Daoy (cell line): ENCODE measurements at places on chromosomes 3 and 15. TPM values are rescaled to one million over a fixed set of nuclear protein-coding genes. Genes with fewer than 3 reads are reported as not detected.

DNA sequence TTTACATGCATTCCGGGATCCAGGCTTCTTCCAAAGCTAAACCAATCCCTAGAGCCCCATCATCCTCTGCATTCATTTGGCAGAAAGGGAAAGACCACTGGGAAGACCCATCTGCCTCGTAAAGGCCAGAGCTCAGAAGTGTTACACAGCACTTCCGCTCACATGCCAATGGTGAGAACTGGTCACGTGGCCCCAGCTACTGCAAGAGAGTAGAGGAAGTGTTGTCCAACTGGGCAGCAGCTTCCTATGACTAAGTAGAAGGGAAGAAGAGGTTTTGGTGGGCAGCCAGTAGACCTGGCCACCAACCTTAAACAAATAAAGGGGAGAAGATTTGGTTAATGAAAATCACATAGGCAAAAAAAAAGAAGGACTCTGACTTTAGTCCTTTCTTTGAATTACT, 74.4 kb upstream of the PPP2R3A start:
- peak; percentile 24 for DNase-seq

DNA sequence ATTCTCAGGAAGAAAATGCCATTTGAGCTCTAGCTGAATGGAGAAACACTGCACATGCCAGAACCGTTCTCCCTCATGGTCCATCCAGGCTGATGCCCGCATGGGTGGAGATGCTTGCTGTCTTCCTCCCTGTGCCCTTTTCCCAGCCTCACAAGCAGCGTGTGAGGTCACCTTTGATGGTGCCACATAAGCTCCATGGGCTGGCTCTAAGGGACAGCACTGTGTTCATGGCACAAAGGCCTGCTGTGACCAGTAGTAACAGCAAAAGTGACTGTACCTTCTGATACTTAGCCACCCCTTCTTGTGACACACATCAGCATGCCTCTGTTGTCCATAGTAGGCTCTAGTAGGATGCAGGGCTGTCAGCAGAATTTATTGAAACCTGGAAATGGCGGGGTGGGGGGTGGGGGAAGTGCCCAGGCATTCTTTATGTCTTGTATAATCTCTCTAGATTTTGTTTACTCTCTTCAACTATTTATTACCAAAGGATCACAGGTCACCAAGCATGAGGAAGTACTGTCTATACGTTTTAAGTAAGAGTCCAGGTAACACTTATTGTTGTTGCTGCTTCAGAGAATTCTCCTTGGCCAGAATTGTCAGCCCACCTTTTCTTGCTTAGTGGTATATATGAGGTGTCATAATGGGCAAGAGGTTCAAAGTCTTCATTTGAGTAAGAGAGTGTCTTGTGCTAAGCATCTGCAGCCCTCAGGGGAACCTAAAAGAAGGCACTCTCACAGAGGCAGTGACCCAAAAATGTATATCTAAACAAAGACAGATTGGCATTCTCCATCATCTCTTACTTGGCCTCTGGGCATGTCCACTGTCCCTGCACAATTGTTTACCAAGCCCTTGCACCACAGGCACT, 56.5 kb downstream of the RAB7A start:
- no peak for DNase-seq

- no peak for DNase-seq
Observed at GRCh38 chr3:12829886-12830784, 11.2 kb downstream of the RPL32 start.

DNA sequence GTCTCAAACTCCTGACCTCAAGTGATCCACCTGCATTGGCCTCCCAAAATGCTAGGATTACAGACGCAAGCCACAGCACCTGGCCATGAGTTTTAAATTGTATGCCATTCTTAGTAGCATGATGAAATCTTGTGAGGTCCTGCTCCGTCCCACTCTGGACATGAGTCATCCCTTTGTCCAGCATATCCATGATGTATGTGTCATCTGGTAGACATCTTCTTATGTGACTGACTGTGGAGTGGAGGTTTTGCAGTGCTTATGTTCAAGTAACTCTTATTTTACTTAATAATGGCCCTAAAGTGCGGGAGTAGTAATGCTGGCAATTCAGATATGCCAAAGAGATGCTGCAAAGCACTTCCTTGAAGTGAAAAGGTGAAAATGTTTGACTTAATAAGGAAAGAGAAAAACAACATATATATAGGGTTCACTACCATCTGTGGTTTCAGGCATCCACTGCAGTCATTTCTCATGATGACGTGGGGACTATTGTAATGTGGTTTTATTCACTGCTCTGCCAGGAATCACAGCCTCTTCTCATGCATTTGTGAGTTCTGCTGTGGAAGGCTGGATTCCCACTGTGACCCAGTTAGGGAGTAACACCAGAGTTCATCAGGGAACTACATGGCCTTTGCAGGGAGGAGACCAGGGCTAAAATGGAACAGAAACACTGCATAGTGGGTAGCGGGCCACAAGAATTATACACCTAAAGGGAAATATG, 204.6 kb upstream of the STRIT1 start:
- peak; percentile 23 for DNase-seq

DNA sequence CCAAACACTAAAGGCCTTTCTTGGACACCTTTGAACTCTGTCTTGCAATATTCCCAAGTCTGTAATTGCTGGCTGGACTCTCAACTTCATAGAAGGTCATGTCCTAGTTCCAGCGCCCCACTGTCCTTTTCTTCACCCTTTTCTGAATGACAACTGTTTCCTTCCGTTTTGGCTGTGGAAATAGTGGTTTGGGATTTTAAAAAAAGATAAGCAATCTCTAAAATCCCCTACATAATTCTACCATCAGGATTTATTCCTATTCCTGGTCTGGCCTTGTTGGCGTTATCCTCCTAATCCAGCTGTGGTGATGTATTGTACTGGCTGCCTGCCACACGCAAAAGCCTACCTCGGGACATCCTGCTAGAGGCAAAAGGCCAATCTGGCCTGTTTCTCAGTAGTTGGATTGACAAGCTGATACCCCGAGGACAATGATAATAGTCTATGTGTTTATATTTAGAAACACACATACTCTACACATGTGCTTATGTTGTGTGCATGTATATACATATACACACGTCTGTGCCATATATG, 440.3 kb upstream of the DPH6 start:
- DNase-seq, result peak; percentile 9

GRCh38 chr15:72319985-72320671, at the start of gene CELF6:
Gene CELF6, minus strand, starts transcription at chr15:72320157. Its CDS starts 283 bp downstream, at chr15:72319874.
- DNase-seq, result peak; percentile 81

DNA sequence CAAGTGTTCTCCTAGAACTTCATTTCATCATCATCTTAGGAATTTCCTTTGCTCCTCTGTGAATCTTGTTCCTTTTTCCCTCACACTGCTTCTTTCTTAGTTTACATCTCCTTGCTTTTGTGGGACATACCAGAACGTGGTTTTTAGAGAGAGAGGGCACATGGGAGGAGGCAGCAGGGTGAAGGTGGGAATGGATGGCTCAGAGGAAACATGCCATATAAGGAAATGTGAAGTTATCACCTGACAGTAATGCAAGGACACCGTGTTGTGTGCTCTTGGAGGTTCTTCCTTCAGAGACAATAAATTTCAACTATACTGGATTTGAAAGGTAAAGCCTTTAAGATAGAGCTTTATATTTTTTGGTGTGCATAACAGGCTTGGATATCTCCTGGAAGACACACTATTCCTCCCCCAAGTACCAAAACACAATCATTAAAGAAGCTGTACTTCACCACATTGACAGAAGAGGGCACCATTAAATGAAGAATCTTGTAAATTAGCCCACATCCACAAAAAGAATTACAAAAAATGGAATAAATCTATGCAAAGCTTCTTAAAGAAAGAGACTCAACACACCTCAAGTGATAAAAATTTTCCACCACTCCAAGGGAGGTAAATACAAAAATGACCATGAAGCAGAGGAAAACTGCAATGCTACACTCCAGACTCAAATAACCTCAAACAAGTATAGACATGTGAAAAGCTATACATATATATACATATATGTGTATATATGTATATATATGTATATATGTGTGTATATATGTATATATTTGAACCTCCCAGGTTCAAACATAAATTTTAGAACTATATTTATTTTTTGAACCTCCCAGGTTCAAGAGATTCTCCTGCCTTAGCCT, 26.1 kb downstream of the RPL39L start:
- DNase-seq, result no peak

DNA sequence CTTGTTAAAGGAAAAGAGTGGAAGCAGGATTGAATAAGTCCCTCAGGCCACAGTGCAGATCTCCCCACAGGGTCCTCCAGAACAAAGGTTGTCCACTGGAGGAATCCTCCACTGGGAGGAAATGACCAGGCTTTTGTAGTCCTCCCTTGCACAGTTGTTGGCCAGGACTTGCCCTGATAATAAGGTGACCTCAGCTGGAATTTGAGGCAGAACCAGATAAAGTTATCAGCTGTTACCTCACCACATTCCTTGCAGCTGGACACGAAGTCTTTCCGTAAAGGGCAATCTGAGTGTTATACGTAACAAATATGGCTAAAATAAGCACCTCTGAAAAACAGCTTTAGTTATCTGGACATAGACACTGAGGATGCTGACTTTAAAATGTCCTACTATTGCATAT, 83.5 kb upstream of the NAALADL2 start:
- DNase-seq, result peak; percentile 5

DNA sequence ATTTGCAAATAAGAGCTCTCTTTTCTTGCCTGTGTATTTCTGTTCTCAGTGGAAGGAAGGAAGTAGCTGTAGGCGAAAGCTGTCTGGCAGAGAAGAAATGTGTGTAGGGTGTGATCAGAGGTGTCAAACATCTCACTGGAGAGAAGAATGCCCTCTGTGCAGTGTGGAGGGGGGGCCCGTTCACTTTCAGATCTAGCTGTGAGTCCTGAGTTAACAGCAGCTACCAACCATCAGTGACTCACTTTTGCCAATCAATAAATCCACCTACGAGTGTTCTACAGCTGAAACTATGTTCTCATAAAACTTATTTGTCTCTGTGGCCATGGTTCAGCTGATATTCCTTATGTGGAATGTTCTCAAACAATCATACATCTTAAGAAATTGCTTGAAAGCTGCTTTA, 103.7 kb downstream of the FRMD4B start:
- no peak for DNase-seq

Gene LEO1
- 126 and 151 TPM in 2 replicates for total RNA-seq

Gene TMEM212
- total RNA-seq, result not detected in 2 replicates

Gene NR1I2
- total RNA-seq, result 1.0 and 1.3 TPM in 2 replicates

Gene CTXN2
- not detected in 2 replicates for total RNA-seq

Gene STXBP5L
- total RNA-seq, result 0.09 and 0.17 TPM in 2 replicates

Gene AGBL1
- total RNA-seq, result not detected in 2 replicates
